ENCODE measurements at places on chromosomes 6 and 20.
A peak's percentile ranks its signal among the peaks of the same experiment; 100 is the strongest.

DNA sequence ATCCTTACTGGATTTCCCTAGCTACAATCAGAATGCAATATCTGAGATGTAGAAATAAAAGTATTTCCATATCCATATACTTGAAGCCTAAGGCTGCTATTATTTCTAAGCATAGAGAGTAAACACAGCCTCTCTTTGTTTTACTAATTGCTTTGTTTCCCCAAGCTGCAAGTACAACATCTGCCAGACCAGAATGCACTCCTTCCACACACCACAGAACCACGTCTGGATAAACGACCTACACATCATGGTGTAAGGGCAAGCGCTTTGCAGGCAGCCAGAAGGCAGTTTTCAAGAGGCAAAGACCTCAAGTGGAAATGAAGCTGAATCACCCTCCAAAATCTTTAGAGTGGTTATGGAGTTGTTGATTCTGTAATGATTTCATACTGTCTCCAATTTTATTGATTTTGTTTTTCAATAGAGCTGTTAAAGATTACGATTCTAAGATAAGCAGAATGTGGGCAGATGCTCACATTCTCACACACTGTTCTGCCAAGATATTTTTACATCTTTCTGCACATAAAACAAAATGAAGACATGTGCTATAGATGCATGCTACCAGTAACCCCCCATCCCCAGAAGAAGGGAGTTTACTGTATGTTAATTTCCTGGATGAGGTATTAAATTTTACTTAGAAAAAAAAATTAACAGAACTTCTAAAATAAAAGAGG, 88.8 kb downstream of the THEMIS start:
- DNase-seq: no peak

DNA sequence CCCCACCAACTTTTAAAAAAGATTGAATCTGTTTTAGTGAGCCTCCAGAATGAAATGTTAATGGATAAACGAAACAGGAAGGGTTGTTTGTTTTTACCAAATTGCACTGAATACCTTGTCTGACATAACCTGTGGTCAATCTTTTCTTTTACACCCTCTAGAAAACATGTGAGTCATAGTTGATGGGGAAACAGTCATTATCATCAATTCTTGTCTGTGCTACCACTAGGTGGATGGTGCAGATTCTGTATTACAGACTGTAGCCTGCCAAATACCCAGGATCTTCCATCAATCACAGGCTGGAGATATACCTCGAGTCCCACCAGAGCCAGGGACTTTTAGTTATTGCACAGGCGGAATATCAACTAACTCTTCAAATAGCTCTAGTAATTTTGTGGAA, 29.5 kb upstream of the PKIB start:
- no peak for DNase-seq

- no peak for DNase-seq
Observed at GRCh38 chr6:33088258-33088930, 12.6 kb downstream of the HLA-DPB1 start.

DNA sequence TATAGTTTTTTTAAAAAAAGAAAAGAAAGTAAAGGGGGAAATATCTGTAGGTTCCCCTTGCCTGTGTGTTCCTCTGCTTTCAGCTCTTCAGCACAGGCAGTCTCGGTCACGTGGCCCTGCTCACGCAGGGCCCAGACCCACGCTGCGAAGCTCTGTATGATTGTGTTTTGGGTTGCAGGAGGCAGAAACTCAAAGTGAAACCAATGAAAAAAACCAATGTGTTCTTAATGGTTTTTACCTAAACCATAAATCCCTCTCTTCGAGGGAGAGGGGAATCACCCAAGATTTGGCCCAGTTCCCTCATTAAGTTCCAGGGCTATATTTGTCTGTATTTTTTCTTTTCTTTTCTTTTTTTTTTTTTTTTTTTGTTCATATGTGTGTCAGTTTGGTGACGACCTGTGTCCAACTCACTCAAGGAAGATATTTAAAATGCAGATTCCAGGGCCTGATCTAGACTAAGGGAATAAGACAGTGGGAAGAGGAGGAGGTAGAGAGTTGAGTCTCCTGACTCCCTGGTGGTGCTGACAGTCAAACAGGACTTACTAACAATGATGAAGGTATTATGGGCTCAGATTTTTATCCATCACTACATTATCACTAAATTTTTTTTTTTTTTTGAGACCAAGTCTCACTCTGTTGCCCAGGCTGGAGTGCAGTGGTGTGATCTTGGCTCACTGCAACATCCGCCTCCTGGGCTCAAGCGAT, 33.8 kb upstream of the RREB1 start:
- DNase-seq: peak; percentile 83

DNA sequence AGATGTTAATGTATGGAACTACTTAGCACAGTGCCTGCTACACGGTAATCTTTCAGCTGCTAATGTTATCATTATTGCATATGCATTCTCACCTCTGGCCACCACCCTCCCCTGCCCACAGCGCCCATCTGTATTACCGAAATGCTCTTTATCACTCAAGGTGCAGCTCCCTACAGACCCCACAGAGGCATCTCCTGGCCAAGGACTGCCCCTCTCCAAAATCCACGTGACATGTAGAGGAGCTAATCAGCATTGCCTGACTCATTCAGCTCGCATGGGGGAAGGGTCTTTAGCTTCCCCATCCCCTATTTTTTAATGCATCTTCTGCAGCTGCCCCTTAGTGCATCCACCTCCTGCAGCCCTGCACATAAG, 41.8 kb downstream of the SLC22A23 start:
- DNase-seq: no peak

DNA sequence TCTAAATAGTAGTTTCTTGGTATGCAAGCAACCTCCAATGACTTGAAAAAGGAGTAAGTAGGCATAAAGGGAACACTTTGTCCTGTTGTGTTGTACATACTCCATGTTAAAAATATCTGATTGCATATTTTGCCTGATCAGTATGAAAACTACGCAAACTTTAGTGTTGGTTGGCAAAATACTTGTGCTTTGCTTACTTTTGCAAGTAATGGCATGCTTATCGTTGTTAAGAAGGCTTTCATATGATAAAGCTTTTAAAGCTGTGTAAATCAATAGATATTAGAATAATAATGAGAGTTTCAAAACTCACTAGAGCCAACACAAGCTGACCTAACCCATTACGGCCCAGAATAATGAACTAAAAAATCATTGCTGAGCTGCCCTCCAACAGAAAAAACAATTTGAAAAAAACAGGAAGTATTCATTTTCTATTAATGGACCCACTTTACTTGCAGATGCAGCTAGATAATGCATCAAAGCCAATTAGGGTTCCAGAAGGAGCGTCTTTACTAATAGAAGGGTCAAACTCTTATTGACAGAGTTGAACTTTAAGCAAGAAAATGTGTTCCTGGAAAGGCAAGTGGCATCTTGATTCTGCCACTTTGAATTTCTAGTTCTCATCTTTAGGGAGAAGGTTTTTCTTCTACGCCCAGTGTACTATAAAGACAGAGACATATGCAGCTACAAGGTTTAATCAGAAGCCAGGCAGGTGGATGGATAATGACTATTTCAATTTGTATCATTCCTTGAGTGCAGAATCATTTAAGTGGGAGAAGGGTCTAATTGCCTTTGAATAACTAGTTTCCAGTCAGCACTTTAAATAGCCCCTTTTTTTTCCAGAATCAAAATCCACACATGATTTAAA, 82.2 kb downstream of the SNAP25 start:
- no peak for DNase-seq

DNA sequence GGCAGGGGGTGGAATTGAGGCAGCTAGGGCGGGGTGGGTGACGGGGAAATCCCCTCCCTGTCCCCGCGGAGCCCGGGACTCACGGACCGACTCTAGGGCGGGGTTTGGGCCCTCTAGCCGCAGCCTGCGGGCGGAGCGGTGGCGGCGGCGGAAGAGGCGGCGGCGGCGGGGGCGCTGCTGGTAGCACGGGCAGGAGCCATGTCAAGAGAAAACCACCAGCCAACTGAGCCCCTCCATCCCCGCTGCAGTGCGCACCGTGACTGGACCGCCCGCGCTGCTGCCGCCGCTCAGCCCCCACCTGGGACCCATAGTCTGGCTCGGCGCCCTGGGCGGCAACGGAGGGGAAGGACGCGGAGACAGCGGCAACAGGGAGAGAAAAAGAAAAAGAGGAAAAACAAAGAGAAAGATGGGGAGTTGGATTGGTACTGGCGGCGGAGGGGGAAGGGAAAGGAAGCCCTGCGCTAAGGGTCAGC, 1.2 kb upstream of the C6orf62 start:
- DNase-seq: peak; percentile 79

- peak; percentile 15 for DNase-seq
Observed at GRCh38 chr6:75244063-75244584, 523 bp upstream of the COX7A2 start.

- DNase-seq: no peak
Observed at GRCh38 chr20:63394069-63394919, 33.1 kb upstream of the CHRNA4 start.

GRCh38 chr20:48747840-48748414, 79.9 kb downstream of the PREX1 start:
- DNase-seq: no peak

GRCh38 chr20:6122111-6122872, 538 bp downstream of the FERMT1 start:
- DNase-seq: no peak

DNA sequence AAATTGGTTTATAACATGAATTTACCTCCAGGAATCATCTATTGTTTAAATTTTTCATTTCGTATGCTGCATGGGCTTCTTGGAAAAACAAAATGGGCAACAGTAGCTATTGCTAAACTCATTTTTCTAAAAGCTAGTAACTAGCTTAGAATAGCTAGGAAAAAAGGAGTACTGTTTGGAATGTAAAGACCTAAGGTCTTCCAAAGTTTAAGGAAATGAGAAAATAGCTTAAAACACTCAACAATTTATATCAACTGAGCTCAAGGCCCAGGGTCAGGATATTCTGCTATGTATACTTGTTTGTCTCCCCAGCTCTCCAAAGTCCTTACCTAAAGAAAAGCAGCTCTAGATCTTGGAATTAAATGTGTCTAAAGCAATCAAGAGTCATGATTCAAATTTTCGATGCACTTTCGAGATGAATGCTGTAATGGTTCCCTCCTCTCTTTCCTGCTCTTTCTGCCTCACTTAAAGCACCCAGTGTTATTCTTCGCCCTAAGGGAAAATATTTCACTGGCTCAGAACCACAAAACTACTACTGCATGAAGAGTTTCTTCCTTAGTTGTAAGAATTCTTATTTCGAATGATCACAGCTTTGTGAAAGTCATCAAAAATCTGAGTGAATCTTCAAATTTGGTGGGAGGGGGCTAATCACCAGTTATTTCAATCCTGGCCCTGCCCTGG, 41.6 kb downstream of the LYRM4 start:
- no peak for DNase-seq

DNA sequence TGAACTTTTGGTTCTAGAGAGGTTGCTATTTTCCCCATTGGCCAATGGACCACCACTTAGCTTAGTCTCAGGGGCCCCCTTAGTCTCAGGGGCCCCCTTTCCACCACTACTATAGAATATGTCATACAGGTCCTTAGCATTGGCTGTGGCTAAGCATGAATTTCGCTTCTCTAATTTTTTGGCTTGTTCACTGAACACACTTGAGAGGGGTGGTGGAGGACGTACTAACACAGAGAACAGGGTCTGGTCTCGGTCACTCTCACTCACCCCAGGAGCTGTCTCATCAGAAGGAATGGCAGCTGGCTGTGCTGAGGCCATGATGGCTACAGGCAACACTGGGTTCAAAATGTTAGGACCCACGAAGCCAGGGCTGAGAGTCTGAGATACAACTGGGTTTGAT, 30.3 kb downstream of the ZNF318 start:
- DNase-seq: no peak

DNA sequence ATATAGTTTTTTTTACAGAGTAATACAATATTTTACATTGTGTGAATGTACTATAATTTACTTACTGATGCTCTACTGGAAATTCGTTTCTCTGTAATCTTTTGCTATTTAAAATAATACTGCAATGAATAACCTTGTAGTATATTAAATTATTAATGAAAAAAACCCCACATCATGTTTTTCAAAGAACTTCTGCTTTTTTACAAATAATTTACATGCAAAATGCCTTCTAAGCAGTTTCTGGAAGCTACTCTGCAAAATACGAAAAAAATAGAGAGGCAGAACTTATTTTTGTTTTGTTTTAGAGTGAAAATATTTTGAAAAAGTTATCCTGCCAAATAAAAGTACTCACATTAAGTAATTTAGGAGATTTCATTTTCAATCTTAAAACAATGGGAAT, 165.8 kb upstream of the SIM1 start:
- no peak for DNase-seq

- no peak for DNase-seq
Observed at GRCh38 chr6:148239215-148239614, 103.4 kb upstream of the SASH1 start.

- DNase-seq: no peak
Observed at GRCh38 chr6:122620902-122621301, 10.7 kb downstream of the PKIB start.

DNA sequence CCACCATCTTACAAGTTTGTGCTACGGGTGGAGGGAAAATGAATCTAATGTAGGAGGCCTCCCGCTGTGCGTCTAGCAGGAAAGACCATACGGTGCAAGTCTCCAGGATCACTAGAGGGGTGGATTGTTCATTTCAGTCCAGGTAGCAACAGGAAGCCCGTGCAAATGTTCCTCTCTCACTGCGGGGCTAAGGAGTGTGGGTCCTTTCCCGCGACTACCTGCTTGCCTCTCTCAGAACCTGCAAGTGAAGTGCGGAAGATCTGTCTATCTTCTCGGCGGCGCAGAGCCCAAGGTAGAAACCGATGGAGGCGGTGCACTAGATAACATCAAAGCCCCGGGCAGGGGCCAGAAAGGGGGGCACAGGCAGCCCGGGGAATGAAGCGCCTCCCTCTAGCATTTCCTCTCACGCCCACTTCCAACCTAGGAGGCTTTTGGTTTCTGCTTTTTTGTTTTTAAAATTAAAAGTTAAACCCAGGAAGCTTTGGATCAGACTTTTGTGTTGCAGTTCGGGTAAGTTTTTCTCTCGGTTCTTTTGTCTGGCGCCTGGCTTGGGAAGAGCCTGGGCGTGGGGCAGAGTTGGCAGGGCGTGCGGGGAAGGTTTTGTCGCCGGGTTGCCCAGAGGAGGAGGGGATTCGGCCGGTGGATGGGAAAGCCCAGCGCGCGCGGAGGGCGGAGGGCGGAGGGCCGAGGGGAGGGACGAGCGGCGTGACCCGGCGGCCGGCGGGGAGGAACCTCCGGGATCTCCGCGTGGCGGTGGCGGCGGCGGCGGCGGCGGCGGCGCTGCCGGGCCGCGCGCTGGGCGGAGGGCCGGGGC, 3.5 kb upstream of the HIVEP1 start:
- peak; percentile 87 for DNase-seq

DNA sequence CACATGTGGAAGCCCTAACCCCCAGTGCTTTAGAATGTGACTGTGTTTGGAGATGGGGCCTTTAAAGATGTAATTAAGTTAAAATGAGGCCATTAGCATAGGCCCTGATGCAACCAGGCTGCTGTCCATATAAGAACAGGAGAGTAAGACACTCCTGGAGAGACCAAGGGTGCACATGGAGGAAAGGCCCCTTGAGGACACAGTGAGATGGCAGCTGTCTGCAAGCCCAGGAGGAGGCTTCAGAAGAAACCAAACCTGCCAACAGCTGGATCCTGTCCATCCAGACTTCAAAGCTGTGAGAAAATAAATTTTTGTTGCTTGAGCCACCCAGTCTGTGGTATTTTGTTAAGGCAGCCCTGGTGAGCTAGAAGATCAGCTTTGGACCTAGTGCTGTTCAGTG, 16.8 kb upstream of the SNRPB2 start:
- DNase-seq: no peak

- DNase-seq: no peak
Observed at GRCh38 chr6:40492187-40492586, 95.0 kb downstream of the LRFN2 start.
